ENCODE measurements at places on chromosomes 13 and 19.

GRCh38 chr13:59963827-59964226 is 199.9 kb downstream of the DIAPH3 start:
- DNase-seq: no peak

- DNase-seq: no peak
Measured at GRCh38 chr13:30466358-30466714, 600 bp upstream of the HMGB1 start.

DNA sequence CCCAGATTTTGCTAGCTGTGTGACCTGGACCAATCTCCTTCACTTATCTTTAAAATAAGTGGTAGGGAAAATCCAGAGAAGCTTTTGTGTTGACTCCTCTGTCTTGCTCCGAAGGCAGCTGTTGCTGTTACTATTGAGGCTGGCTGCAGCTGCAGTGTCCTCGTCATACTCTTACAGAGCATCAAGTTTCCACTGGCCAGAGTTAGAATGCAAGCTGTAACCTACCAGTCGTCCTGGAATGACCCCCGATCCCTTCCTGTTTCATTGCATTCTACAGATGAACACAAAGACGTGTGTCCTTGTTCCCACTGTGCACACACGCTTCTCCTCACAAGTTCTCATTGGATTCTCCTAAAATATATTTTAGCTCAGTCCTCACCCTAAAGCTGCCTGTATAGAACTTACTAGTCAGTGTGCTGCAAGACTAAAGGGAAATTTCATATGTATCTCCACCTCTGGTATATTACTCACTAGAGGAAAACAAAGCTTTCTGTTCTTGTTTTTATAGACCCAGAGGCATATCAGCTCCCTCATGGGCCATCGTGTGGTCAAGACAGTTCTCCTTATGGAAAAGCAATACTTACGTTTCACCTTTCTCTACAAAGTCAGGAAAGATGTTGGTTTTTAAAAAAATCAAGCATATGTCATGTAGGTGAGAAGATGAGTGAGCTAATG is 589.8 kb downstream of the LMO7 start:
- no peak for DNase-seq

GRCh38 chr13:102580552-102581169 is 16.1 kb upstream of the TPP2 start:
- DNase-seq: peak; percentile 44

GRCh38 chr13:21065686-21066085 is 4.3 kb upstream of the LATS2 start:
- no peak for DNase-seq

GRCh38 chr13:113989585-113990300 is 15.9 kb upstream of the C13orf46 start:
- no peak for DNase-seq
